ENCODE measurements at places on chromosomes 7 and 10. TPM values are rescaled to one million over a fixed set of nuclear protein-coding genes. Genes with fewer than 3 reads are reported as not detected.

Gene TMEM270
- total RNA-seq = not detected

- no peak for DNase-seq
- peak overlapping the region; percentile 62 for H3K27ac ChIP-seq
- H3K4me3 ChIP-seq = peak overlapping the region; percentile 41
- peaks cover 19% of the 10 kb centered on the region for H3K4me1 ChIP-seq
These were observed 15.8 kb upstream of the CAMK1D start for GRCh38 chr10:12333380-12334185.

Gene PCLO
- total RNA-seq = 9.5 TPM

GRCh38 chr7:148919859-148920258, 35.8 kb upstream of the EZH2 start:
- no peaks in the 10 kb centered on the region for H3K36me3 ChIP-seq
- no peak overlapping the region for H3K27ac ChIP-seq
- no peak overlapping the region for H3K4me3 ChIP-seq
- H3K4me1 ChIP-seq = peaks cover 15% of the 10 kb centered on the region
- DNase-seq = no peak

GRCh38 chr7:23389701-23390100, 80.6 kb downstream of the IGF2BP3 start:
- H3K27ac ChIP-seq = no peak overlapping the region
- H3K27me3 ChIP-seq = no peaks in the 10 kb centered on the region
- no peak overlapping the region for H3K4me3 ChIP-seq
- DNase-seq = no peak
- peaks cover 31% of the 10 kb centered on the region for H3K4me1 ChIP-seq

DNA sequence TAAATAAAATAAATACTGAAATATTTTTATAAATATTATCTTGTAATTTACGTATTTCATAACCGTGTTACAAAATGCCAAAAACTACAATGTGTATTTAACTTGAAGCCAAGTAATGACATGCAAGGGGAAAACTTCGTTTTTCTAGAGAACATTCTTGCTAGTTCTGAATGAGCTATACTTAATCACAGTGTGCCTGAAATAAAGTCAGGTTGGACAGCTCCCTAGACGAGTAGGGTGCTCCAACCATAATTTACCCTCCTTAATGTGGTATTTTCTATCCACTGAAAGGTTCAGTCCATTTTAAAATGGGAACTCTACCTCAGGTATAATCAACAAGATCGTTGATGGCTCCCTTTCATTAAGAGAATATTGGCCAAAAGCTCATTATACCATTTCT, 194.5 kb upstream of the AHR start:
- no peak for DNase-seq
- no peak overlapping the region for H3K27ac ChIP-seq
- no peaks in the 10 kb centered on the region for H3K27me3 ChIP-seq

- no peaks in the 10 kb centered on the region for H3K27me3 ChIP-seq
- no peak for DNase-seq
- H3K36me3 ChIP-seq = peaks cover 12% of the 10 kb centered on the region
- peak within 1 kb of the TSS; percentile 41 for H3K27ac ChIP-seq
These were observed at the start of gene CPA4 for GRCh38 chr7:130292682-130293257. Gene CPA4, plus strand, starts transcription at chr7:130293161. Its CDS starts 20 bp downstream, at chr7:130293181.

All from type B pancreatic cell (in vitro differentiated cells).